Activated T-helper 1 cell treated with Interleukin-2 at 50 U/mL for 16 hours (primary cell): ENCODE measurements at places on chromosomes 4 and X.

- no peak for DNase-seq
Measured at GRCh38 chr4:120801137-120801758, 121.3 kb downstream of the PRDM5 start.

DNA sequence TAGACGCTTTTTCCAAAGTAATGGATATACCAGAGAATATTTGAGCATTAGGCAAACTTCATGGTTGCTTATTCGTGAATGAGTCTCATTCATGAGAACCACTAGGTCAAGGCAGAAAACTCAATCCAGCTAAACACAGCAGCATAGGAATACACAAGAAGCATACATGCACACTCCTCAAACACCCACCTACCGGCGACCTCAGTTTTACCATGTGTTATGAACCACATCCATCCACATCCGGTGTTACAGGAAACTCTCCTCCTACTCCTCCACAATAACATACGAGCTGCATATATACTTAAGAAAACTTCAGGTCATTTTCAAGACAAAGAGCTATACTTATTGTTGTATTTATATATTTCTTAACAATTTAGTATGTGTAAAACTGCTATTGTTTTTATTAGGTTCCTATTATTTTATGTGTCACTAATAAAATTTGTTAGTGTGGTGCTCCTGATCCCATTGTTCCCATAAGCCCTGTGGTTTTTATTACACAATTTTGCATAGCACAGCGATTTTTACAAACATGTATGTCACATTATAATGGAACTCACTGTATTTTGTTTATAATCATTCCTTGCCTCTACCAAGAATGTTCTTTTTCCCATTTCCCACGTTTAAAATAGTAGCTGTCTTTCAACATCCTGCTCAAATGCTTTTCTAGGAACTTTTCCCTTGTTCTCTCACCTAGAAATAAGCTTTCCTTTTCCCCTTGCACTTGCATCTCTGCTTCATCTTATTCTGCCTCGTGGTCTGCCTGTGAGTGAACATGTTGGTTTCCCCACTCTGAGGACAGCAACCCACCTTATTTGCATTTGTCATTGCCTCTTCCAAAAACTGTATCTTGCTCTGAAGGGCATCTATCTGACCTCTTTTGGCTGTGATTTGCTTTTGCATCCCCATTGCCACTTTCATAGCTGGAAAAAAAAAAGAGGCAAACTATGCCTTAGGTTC, 48.3 kb downstream of the STBD1 start:
- no peak for DNase-seq

GRCh38 chr4:108215055-108215454, 46.3 kb upstream of the LEF1 start:
- no peak for DNase-seq

DNA sequence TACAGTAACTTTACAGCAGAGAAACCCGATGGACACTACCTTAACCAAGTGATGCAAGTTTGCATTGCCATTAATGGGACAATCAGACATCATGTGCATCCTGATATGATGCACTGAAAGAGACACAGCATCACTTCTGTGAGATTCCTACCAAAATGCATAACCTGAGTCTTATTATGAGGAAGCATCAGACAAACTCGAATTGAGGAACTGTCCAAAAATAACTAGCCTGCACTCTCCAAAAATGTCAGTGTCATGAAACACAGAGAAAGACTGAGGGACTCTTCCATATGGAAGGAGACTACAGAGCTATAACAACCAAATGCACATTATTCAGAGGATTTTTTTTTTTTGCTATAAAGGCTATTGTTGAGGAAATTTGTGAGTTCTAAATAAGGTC, 66.6 kb upstream of the IQSEC2 start:
- no peak for DNase-seq

GRCh38 chr4:2371765-2372487, 46.5 kb downstream of the ZFYVE28 start:
- no peak for DNase-seq

- DNase-seq: no peak
Measured at GRCh38 chrX:17390419-17390850, 15.4 kb downstream of the NHS start.

- no peak for DNase-seq
Measured at GRCh38 chrX:150377005-150377404, 13.9 kb downstream of the MAMLD1 start.

- DNase-seq: no peak
Measured at GRCh38 chr4:140116442-140117104, 37.4 kb downstream of the MAML3 start.

DNA sequence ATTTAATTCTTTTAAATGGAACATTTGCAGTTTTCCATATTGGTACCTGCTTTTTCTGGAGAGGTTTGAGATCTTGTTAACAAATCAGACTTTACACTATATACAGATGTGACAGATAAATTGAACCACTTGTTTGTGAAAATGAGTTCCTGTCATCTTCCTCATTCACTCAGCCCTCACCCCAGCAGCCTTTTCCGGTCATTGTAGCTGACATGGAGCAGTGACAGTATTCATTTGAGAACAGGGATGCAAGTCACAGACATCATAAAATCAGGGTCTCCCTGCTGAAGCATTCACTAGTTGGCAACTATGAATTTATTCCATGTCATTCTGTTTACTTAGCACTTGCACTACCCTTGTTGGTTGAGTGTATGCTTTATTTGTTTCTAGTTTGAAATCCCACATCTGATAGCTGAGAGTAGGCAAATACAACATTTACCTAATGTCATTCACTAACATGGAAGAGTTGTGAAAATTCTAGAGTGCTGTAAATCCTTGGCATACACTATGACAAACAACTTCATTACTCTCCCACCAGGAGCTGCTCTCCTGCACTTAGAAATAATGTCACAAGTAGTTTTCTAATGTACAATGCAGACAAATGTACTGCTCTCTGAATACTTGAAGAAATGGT, 78.9 kb downstream of the UGT8 start:
- DNase-seq: no peak

DNA sequence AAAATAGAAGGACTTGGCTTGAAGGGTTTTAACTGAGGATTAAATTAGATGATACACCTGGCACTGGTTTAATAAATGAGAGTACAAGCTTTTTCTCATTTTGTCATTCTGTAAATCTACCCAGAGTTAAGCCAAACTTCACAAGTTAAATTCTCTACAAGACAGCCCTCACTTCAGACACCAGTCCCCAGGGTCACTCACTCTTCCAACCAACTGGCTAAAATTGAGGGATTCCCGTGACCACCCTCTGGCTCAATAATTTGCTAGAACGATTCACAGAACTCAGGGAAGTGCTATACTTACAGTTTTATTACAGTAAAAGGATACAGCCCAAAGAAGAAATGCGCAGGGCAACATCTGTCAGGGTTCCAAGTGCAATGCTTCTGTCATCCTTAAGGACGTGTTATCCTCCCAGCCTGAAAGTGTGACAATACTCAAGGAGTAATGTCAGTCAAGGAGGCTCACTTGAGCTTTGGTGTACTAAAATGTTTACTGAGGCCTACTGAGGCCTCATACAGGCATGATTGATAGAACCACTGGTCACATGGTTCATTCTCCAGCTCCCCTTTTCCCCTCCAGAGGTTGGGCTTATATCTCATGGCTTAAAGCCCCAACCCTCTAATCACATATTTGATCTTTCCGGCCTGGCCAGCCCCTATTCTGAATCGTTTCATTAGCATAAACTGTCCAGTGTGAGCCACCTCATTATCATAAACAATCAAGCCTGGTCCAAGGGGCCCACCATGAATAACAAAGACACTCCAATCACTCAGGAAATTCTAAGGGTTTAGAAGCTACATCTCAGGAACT, 9.6 kb upstream of the TMSB4X start:
- DNase-seq: no peak

DNA sequence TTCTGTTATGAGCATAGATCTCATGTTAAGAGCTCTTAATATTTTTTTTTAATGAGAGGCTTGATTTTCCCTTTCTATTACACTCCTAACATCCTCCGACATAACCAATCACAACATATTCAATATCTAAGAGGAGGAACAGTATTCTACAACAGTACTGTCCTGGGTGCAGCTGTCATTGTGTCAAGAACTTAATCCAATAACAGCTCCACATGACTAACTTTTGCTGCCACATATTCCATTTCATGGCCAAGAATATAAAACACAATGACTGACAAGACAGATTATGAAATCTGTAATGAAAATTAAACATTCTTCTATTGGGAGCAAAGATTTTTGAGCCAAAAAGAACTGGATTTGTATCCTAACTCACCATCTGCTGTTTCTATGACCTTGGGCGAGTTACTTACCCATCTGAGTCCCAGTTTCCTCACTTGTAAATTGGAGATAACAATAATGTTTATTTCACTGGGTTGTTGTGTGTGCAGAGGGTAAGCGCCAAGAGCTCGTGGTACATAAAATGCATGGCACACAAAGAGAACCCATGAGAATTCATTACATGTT, 405.6 kb downstream of the SPRY1 start:
- no peak for DNase-seq

DNA sequence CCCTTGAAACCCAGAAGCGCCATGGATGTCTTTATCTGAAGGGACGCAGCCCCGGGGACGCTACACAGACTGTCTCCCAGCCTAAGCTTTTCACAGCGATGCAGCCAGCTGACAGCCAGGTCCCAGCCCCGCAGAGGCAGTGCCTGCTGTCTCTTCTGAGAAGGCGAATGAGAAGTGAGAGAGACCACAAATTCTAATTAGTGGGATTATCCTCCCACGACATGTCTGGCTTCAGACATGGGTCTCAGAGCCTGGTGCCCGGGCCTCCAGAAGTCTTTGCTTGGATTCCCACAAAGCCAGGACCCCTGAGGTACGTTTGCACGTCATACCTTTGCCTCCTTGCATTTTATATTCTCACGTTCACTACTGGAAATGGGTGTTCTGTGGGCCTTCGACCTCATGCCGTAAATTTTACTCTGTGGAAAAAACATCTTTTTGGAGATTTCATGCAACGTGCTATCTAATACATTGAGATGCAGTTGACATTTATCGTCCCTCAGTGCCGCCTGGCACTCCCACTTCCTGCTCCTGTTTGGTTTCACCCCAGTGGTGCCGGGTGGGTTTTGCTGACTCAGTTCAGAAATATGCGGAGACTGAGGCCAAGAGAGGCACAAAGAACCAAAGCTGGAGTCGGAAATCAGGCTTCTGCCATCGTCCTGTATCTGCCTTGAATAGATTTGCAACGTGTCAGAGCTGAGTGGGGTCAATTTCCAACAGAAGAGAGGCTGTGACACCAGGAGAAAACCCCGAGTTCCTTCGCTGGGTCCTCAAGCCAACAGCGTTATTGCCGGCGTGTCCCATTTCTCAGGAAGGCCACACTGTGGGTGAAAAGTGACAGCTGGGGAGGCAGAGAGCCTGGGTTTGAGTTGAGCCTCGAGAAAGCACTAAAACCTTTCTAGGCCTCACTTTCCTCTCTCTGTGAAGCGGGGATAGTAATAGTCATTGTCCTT, 114.4 kb downstream of the STK32B start:
- no peak for DNase-seq

- DNase-seq: no peak
Measured at GRCh38 chr4:1714303-1715001, 2.3 kb upstream of the SLBP start.

- no peak for DNase-seq
Measured at GRCh38 chr4:139266208-139266582, 13.8 kb downstream of the MGARP start.

GRCh38 chr4:5462896-5463295, 245.5 kb downstream of the EVC2 start:
- no peak for DNase-seq

- no peak for DNase-seq
Measured at GRCh38 chr4:53963336-53963735, 101.1 kb downstream of the CHIC2 start.

DNA sequence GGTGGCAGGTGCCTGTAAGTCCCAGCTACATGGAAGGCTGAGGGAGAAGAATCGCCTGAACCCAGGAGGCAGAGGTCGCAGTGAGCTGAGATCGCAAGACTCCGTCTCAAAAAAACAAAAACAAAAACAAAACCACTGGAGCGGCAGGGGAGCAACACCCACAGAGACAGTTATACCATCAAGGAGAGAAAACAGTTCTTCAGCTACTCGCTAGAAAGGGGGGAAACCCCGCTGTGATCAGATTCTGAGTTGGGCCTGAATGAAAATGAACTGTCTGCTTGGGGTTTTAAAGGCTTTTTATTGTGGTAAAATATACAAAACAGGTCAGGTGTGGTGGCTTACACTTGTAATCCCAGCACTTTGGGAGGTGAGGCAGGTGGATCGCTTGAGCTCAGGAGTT, 16.8 kb upstream of the IRAK1 start:
- DNase-seq: no peak

GRCh38 chrX:1442724-1443367, 9.9 kb downstream of the ASMTL start:
- DNase-seq: no peak

GRCh38 chr4:122992057-122992456, 69.7 kb upstream of the NUDT6 start:
- no peak for DNase-seq

DNA sequence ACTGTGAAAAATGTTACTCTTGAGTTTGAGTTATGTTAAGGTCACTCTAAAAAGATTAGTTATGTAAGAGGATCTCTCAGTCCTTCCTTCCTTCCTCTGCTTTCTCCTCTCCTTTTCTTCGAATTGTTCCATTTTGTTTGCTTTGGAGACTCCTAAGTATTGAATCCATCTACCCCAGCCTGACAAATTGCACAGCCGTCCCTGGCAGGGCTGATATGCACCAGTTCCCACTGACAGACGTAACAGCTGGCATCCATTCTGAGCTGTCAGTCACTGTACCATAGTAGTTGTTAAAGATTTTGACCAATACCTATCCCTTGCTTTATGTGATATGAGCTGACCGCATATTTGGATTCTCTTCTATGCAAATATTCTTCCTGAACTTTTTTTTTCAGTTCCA, 210.7 kb upstream of the IGFBP7 start:
- DNase-seq: no peak

DNA sequence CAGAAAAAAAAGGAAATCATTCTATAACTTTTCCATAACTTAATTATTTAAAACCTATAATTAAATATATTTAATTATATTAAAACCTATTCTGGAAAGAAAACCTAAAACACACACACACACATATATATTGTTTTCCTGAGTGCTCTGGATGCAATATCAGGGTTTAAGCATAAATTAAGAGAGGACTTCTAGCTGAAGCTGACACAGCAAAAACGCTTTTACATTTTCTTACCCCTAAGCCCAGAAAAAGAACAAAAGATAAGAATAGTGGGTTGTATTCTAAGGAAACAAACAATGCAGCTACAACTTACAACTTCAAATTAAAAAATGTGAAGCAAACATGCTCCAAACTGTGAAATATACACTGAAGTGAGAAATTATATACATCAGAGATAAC, 52.3 kb downstream of the TMPRSS11B start:
- DNase-seq: no peak

- no peak for DNase-seq
Measured at GRCh38 chr4:126986005-126986404, 646.8 kb upstream of the INTU start.

DNA sequence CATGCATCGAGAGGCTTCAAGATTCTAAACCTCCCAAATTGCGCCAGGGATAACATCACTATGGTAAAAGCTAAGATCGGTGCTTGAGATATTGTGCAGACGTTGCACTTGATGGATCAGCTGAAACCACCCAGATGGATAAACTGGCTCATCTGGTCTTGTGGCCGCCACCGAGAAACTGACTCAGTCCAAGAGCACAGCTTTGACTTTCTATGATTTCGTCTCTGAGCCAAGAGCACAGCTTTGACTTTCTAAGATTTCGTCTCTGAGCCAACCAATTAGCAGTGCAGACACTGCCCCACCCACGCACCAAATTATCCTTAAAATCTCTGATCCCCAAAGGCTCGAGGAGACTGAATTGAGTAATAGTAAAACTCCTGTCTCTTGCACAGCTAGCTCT, 687.2 kb downstream of the FAM133A start:
- DNase-seq: no peak

GRCh38 chr4:142567620-142568451, 278.3 kb downstream of the INPP4B start:
- DNase-seq: no peak
